ENCODE measurements at places on chromosomes 11 and 22.

GRCh38 chr22:46108564-46109473 lies 41.5 kb upstream of the PPARA start:
- no peak for DNase-seq

DNA sequence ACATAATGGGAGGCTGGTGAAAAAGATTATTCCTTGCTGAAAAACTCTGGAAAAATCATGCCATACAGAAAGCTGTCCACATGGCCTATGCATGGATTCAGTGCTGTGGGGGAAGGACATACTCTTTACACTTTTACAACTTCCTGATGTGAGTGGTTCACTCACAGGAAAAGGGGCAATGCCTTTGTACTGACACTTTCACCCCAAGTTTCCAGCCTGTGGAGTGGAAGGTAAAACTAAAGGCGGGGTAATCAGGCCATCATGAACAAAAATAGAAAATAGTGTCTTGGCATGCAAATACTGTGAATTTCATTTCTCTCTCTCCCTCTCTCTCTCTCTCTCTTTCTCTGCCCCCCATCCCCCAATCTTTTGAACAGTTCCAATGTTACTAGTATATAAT lies 281.8 kb downstream of the ETS1 start:
- DNase-seq, result no peak

- DNase-seq, result no peak
Observed at GRCh38 chr11:40388097-40388818, 1071.2 kb downstream of the LRRC4C start.

GRCh38 chr11:112662554-112662953 lies 298.7 kb upstream of the NCAM1 start:
- no peak for DNase-seq

- no peak for DNase-seq
Observed at GRCh38 chr11:11620921-11621572, 758 bp downstream of the GALNT18 start.

DNA sequence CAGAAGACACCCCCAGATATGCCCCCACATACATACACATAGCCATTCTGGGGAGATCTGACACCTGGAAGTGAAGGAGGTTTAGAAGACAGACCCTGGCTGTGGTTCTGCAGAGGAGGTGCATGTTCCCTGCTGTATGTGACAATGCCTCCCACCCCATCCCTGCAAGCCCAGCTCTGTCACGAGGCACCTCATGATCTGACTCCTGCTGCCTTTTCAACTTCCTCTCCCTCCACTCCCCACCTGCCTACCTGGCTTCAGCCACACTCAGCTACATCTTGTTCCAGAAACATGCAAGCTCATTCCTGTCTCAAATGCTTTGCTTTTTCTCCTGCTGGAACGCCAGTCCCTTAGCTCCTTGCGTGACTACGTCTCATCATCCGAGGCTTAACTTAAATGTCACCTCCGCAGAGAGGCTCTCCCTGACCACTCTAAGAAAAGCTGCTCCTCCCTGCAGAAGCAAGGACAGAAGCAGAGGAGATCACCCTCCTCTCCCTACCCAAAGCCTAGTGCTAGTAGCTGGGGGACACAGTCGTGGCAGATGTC lies 114.5 kb downstream of the FEZ1 start:
- no peak for DNase-seq

DNA sequence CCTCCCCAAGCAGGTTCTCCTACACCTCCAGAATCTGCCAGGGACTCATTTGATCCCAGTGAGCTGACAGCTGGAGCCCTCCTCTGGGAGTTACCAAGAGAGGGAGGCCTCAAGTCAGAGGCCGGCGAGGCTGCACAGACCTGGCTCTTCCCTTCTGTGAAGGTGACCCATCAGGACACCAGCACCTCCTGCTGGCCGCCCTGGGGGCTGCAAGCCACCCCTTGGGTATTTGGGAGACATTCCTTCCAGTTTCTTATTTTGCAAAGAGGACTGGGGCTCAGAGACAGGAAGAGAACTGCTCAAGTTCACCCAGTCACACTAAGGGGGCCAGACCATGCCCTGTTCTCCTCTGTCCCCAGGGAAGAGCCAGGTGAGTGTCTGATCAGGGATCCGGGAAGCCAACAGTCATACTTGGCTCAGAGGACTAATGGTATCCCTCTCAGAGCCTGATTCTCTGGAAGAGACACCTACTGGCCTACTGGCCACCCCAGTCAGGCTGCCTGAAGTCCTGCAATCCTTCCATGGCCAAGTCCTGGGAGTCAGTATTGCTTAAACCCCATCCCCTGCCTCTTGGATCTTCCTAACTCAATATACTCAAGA lies 40.5 kb upstream of the RIC3 start:
- no peak for DNase-seq

DNA sequence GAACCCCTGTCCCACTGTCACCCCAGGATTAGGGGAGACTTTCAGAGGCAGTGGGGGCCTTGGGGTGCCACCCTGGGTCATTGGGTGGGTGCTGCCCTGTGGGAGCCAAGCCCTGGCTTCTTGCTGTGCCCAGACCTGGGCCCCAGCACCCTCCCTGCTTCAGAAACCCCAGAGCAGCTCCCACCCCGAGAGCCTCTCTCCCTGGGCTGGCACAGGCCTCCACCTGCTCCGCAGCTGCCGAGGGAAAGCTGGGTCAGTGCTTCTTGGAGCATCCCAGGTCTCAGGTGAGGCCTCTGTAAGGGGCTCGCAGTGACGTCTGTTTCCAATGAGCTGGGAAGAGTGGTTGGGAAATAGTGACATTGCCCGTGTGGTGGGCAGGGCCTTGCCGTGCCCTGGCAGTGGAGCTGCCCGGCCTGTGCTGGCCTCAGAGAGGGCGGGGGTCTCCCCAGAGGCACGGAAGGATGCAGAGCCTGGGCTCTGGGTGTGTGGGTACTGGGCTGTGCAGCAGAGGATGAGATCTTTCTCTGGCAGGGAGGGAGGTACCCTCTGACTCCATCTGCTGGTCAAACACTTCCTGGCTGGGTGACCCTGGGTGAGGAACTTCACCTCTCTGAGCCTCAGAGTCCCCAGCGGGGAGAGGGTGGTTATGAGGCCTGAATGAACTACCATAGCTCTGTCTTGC lies 23.0 kb downstream of the C22orf23 start:
- DNase-seq, result no peak

DNA sequence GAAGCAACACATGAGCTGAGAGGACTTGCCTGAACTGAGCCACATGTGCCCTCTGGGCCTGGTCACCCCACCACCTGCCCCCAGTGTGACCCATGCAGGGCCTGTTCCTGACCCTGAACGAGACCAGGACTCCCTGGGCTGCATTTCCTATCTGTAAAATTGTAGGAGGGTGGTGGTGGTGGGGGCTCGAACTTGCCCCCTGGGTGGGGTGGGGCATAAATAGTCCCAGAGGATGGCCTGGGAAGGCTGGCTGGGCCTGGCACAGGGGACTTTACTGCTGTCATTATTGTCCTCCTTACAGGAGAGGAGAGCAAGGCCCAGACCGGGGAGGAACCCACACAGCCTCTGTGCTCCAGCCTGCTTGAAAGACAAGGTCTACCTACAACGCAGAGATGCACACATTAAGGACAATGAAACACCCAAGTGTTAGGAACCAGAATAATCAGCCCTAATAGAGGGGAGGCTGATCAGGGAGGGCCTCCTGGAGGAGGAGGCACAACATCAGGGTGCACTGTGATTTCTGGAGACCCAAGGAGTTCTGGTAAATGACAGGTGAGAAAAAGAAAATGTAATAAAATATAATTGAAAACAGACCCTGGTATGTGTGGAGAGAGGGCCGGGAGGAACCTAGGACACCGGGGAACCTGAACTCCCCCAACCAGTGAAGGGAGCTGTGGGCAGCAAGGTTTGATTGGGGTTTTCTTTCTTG lies 2.8 kb upstream of the AIFM3 start:
- DNase-seq, result no peak

DNA sequence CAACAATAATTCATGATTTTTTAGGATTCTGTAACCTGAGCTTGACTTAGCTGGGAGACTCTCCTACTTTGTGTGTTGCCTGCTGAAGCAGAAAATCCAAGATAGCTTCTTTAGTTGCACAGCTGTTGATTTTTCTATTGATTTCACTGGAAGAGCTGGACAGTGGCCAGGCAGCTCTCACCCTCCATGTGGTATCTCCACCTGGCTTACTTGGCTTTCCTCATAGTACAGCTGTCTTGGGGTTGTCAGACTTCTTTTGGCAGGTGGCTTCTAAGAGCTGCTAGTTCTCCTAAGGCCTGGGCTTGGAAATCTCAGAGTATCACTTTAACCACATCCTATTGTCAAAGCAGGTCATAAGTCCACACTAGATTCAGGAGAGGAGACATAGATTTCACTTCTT lies 130.8 kb upstream of the SPON1 start:
- DNase-seq, result no peak

DNA sequence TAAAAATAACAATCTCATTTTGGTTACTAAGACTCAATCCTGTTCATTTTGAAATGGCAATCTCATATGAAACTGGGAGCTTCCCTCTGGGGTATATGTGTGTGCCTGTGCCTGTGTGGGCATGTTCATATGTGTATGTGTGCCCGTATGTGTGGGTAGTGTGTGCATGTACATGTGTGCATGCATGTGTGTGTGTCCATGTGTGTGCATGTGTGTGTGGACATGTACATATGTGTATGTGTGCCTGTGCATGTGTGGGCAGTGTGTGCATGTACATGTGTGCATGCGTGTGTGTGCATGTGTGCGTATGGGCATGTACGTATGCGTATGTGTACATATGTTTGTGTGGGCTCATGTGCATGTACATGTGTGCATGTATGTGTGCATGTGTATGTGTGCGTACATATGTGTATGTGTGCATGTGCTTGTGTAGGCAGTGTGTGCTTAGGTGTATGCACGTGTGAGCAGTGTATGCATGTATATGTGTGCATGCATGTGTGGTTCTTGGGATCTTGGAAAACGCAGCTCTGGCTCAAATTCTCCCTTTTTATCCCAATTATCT lies 24.5 kb upstream of the CACNG2 start:
- no peak for DNase-seq

GRCh38 chr11:72553706-72554105 lies 119.4 kb upstream of the CLPB start:
- DNase-seq, result no peak

DNA sequence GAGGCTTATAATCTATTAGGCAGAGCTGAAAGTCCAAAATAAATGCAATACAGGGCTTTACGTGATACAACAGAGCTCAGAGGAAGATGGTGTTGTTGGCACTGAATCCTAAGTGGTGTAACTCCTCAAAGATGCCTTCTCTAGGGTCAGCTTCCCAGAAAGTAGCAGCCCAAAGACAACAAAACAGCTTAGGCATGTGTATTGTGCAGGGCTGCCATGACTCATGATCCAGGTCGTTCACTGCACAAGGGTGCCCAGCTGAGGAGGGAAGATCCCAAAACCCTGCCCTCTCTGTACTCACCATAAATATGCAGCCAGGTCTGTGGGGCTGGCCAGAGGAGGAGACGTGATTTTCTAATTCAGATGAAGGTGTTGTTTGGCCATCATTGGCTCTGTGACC lies 59.4 kb upstream of the NNMT start:
- no peak for DNase-seq

DNA sequence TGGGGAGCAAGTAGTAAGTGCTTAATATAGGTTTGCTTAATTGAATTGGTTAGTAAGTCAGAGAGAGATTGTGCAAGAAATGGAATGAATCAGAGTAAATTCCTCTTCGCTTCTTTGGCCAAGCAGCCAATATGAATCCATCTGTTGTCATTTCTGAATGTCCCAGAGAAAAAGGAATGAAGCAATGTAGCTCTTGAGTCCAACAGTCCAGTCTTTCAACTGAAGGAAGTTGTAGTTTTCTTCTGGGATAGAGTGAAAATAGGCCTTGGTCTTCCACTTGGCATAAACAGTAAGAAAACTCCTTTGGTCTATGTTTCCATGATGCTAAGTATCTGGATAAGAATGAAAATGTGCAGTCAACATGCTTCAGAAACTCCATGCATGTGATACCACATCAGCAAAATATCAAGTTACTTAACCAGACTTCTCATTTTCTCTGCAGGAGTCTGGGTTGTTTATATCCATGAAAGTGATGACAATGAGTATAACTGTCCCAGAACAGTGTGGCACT lies 1.8 kb upstream of the FIBIN start:
- no peak for DNase-seq

DNA sequence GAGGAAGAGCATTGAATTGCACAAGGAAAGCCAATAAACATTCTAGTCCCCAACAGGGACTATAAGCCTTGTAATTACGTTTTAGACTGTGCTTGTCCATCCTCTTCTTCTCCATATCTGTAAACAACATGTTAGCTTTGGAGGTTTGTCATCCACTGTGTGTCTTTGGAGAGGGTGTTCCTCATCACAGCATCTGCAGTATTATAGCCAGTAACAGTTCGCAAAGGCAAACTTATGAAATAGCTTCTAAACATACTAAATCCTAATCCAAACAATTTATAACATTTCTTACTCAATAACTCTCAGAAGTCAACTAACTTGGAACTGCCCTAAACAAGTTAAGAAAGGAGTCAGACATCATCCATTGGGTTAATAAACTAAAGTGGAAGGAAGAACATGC lies 10.3 kb upstream of the BDNF start:
- DNase-seq, result no peak

DNA sequence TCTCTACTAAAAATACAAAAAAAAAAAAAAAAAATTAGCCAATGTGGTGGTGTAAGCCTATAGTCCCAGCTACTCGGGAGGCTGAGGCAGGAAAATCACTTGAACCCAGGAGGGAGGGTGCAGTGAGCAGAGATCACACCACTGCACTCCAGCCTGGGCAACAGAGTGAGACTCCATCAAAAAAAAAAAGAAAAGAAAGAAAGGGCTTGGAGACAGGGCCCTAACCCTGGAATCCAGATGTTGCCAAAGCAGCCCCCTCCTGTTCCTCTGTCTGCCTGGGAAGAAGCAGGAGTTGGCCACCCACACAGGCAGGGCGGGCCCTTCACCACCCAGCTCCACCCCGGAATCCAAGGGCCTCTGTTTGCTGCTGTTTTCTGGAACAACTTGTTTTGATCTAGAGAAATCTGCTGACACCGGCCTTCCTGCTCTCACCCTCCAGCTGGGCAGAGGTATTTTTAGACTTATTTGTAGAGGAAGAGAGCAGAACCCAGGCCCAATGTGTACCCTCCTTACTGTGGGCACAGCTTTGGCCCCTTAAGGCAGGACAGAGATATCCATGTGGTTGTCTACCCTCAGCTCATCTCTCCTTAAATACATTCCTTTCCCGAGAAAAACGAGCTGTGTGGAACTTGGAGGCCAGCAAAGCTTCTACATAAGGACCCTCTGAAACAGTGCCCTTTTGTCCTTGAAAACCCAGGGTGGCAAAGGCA lies 2.7 kb upstream of the NEAT1 start:
- DNase-seq, result no peak

All from GOT3 (cell line).